ENCODE measurements at places on chromosomes 3 and 15. TPM values are rescaled to one million over a fixed set of nuclear protein-coding genes. Genes with fewer than 3 reads are reported as not detected.

DNA sequence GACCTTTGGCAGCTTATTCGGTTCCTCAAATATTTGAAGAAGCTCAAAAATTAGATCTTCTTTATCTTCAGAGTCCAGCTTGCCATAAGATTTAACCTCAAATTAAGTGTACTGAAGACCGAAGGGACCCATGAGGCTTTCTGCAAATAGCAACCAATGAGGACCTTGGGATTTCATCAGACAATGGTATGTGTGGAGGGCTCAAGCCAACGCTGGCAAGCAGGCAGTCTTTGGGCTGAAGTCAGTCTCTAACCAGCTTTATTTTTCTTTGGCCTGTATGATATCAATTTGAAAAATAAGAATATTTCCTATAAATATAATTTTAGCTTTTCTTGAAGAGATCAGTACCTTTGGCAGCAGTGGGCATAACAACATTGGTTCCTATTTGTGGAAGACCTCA is 692.7 kb downstream of the MCTP2 start:
- no peak for DNase-seq

BCL2A1 gene
- 33.6 TPM for total RNA-seq

- DNase-seq = no peak
Measured at GRCh38 chr15:58392611-58393161, 39.1 kb upstream of the LIPC start.

GRCh38 chr15:48800811-48801455 is 9.9 kb downstream of the CEP152 start:
- no peak for DNase-seq

- DNase-seq = no peak
Measured at GRCh38 chr3:138332472-138333073, 2.9 kb upstream of the NME9 start.

RHCG gene
- total RNA-seq = not detected

ATP2B2 gene
- not detected for total RNA-seq

DNA sequence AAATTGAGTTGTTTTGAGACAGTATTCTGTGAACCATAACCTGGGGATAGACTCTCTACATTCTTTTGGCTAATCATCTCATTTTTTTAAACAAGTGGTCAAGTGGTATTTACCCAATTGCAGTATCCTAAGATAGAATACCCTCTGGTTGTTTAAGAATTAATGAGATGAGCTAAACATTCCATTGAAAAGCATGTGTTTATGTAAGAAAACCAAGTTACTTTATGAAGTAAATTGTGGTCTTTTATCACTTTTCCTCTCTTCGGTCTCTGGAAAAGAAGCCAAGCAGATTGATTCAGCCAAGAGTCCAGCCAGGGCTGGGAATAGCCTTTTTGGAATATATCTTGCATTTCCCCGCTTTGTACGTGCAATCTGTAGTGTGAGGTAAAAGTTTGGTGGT is 185.7 kb upstream of the TOPAZ1 start:
- no peak for DNase-seq

DNA sequence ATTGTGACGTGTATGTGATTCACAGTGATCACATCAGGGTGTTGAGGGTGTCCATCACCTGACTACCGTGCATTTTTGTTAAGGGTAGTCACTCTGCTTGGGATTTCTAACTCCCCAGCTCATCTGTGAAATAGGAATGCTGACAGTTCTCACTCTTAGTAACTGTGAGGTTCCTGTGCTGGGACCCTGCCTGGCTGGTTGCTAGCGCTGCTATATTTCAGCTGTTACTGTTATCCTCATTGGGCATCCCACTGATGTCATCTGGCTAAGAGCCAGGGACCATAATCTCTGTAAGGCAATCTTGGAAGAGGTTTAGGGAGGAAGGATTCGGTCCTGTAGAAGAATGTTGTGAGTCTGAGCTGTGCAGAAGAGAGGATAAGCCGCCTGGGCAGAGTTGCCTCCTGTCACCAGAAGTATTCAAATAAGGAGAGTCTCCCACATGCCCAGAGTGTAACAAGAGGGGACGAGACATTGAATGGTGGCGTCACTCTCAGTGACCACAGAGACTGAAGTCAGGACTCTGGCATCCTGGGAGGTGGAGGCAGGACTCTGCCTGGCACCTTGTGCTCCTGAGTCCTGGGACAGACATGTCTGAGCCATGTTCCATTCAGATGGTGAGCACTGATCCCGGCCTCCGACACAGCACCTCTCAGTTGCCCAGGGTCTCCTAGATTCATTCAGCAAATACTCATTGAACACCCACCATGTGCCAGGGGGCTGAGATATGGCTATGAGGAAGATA is 52.2 kb downstream of the FBLN2 start:
- no peak for DNase-seq

SNURF gene
- total RNA-seq = 27.3 TPM

- no peak for DNase-seq
Measured at GRCh38 chr3:143066033-143066432, 53.5 kb upstream of the CHST2 start.

DNA sequence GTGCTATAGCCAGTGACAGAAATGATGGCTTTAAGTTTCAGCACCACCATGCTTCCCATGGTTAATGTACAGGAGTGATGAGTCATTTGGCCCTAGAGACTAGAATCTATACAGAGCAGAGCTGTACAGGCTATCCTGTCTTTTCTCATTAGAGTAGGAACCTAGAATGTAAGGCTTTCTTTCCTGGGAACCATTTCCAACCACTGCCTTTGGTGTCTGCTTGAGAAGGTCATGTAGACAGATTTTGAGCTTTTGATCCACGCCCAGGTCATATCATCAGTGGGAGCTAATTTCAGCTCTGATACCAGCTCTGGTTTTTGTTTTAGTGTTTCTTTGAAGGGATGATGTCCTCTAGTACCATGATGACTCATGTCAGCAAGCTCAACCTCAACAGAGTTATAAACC is 543.1 kb downstream of the NTRK3 start:
- no peak for DNase-seq

DNA sequence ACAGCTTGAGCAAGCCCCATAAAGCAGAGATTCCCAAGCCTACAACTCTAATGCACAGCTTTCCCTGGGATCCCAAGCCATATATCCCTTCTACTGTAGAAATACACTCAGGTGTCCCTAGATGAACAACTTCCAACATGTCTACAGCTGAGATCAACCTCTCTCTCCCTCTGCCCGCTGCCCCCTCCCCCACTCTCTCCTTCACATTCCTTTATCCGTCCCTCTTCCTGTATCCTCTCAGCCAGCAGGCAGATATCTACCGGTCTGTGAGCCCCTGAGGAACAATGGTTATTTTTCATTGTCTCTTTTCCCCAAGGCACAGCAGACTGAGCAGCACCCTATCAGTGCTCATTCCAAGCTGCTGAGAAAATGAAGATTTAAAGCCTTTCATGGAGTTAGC is 138.6 kb downstream of the SUCLG2 start:
- no peak for DNase-seq

A4GNT gene
- not detected for total RNA-seq

- DNase-seq = no peak
Measured at GRCh38 chr3:143650120-143650519, 198.1 kb downstream of the SLC9A9 start.

DNA sequence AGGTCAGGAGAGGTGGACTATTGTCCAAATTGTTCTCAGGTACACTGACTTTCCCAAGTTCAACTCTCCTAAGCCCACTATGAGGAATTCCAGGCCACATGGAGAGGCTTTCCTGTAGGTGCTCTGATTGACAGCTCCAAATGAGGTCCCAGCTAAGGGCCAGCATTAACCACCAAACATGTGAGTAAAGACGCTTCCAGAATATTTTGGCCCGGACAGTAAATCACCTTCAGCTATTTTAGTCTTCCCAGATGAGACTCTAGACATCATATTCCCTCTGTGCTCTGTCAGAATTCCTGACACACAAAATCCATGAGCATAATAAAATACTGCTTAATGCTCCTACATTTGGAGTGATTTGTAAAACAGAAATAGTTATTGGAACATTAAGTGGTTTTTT is 135.5 kb downstream of the TGFBR2 start:
- no peak for DNase-seq

- no peak for DNase-seq
Measured at GRCh38 chr15:77846986-77847385, 214.3 kb upstream of the LINGO1 start.

DNA sequence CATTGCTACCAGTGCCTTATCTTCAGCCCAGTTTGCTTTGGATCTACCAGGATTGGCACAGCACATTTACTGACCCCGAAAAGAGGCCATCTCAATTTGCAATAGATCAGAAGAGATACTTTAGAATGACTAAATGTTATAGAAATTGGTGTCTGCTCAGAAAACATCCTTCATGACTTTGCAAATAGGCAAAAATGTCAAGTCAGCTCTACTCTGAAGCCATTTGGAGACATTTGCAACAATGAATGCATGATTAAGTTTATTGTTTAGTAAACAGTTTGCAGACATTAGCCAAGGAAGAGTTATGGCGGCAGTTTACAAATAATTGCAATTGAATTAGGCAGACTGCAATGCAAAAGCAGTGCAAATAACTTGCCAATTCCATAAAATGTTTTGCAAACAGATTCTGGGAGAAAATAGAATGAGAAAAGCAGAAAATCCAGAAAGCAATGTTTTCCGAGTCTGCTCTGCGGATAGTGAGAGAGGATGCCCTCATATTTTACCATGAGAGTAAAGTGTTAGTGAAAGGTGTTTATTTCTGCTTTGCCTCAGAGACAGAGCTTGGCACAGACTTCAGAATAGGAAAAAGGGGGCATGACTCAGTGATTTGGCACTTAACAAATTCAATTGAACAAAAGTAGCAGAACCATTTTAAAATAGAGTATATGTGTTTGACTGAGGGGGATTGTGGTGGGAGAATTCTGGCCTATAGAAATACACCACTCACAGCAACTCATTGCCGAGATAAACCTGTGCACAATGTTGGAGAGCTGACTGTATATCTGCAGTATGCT is 334.9 kb upstream of the NR2F2 start:
- DNase-seq = no peak

PROS1 gene
- 0.09 TPM for total RNA-seq

- DNase-seq = no peak
Measured at GRCh38 chr15:33716025-33716424, 252.3 kb upstream of the CHRM5 start.

- no peak for DNase-seq
Measured at GRCh38 chr15:51069983-51070382, 24.7 kb downstream of the TNFAIP8L3 start.

ZKSCAN7 gene
- 5.3 TPM for total RNA-seq

DNA sequence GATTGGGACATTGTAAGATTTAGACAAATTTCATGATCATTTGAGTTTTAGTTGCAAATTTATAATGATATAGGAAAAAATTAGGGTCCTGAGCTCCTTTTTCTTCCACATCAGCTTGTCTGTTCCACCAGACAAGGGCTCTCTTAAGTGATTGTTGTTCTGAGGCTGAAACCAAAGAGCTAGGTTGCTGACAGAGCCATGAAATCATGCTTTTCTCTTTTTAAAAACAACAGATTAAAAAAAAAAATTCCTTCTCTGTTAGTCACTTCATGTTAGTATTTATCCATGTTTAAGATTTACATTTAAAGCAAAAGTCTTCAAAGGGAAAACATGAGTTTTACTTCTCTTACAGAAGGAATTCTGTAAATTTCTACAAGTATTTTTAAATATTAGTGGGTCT is 56.8 kb downstream of the ATP2C1 start:
- no peak for DNase-seq

- DNase-seq = no peak
Measured at GRCh38 chr15:22778796-22779195, 7.6 kb upstream of the NIPA1 start.

DNA sequence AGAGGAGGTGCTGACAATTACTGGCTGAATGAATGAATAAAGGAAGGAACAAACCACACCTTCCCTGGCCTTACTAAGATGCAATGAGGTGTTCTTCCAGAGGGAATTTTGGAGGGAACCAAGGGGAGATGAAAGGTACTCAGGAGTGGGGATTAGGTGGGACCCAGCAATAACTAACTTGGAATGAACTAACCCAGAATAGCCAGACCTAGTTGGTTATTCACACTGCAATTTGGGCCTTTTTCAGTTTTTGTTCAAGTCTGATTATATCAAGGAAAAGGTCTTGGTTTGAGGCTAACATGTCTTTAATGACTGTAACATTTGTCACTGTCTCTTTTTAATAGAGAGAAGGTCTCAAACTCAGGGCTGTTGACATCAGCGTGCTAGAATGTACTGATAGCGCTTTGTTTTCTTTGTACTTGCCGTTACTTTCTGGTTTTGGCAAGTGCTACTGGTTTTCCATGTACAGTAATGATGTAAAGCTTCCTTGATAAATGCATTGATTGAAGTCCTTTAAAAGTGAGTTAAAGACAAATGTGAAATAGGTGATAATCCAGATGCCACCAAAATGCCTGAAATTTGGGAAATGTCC is 3.2 kb upstream of the PLXND1 start:
- no peak for DNase-seq

DNA sequence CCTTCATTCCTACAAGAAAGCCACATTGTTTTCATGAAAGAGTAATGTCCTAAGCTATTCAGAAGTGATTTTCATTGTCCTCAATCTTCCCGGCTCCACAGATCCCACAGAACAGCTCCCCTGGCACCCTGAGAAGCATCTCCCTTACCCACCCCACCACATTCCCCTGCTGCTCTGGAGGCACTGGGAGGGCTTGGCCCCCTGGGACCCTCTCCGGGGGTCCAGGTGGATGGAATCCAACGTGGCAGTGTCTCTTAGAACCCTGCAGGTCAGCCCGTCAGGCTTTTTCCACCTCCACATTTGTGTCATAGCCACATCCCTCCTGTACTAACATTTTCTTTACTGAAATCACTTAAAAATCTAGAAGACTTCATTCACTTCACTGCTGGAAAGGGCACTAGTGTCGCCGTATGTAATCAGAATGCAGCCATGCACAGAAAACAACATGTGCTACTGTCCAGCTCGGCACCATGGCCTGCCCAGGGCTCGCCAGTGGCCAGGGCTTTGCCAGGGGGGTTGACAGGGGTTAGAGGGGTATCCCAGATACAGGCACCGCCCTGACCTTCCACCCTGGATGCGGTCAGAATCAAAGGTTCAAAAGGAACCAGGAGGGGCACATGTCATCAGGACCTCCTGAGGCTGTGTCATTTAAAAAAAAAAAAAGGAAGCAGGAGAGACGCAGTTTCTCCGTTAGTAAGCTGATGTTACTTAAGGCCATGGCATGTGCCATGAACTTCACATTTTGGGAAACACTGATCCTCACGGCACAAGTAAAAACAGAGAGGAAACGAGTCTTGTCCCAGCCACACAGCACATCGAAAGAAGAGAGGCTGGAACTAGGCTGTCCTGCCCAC is 106.3 kb downstream of the LSM3 start:
- no peak for DNase-seq

UBR1 gene
- 39.4 TPM for total RNA-seq

DNA sequence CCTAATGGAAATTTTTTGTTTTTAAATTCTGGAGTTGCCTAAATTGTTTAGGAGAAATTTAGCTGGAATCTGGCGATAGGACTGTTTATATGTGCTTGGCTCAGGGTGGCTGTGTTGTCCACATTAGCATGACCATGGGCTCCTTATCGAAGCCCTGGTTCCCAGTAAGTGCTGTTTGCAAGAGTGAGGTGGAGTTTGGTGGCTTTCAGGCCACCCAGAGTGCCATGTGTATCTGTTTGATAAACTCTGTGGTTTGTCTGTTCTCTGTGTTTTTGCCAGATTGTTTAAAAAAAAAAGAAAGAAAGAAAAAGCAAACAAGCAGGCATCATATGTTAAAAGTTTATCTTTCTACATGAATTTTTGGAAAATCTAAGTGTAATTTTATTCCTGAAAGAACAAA is 51.5 kb downstream of the PLCL2 start:
- DNase-seq = no peak

RNU6-1 gene
- total RNA-seq = not detected

GRCh38 chr3:63861306-63861705 is 2.3 kb downstream of the THOC7 start:
- no peak for DNase-seq
